ENCODE measurements at places on chromosomes 16 and 17.

DNA sequence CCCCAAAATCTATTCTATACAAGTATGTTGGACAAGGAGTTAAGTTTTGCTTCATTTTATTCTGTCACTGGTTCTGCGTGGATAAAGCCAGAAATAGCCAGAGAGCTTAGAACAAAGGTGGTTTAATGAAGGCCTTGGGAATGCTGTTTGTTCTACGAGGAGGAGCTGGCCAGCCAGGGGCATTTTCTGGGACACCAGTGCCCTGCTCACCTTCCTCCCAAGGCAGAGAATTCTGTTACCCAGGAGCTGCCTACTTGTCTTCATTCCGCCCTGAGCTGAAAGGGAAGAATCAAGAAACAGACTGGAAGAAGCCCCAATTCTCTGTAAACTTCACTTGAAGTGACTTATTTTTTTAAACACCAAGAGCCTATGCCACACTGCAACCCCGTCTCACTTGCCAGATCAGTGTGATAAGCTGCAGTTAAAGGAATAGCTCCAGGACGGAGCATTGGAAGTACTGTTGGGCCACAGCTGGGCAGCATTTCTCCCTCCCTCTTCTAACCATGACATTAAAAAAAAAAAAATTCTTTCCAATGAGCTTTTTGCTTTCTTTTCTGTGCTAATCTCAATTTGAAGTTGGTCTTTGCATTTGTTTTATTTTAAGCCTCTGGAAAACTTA is 149.8 kb upstream of the DYNLRB2 start:
- H3K36me3 ChIP-seq: no peaks in the 10 kb centered on the region
- H3K27me3 ChIP-seq: no peaks in the 10 kb centered on the region
- no peak for DNase-seq
- H3K4me3 ChIP-seq: no peak overlapping the region
- no peaks in the 10 kb centered on the region for H3K4me1 ChIP-seq
- H3K27ac ChIP-seq: no peak overlapping the region

GRCh38 chr17:18107971-18108370 is 585 bp upstream of the MYO15A start:
- no peaks in the 10 kb centered on the region for H3K4me1 ChIP-seq
- H3K27ac ChIP-seq: no peak overlapping the region
- no peaks in the 10 kb centered on the region for H3K36me3 ChIP-seq
- DNase-seq: no peak
- no peaks in the 10 kb centered on the region for H3K27me3 ChIP-seq

- no peak overlapping the region for H3K4me3 ChIP-seq
- H3K27me3 ChIP-seq: no peaks in the 10 kb centered on the region
- no peak for DNase-seq
- no peaks in the 10 kb centered on the region for H3K36me3 ChIP-seq
Measured at GRCh38 chr17:78510141-78511075, 66.8 kb downstream of the DNAH17 start.

DNA sequence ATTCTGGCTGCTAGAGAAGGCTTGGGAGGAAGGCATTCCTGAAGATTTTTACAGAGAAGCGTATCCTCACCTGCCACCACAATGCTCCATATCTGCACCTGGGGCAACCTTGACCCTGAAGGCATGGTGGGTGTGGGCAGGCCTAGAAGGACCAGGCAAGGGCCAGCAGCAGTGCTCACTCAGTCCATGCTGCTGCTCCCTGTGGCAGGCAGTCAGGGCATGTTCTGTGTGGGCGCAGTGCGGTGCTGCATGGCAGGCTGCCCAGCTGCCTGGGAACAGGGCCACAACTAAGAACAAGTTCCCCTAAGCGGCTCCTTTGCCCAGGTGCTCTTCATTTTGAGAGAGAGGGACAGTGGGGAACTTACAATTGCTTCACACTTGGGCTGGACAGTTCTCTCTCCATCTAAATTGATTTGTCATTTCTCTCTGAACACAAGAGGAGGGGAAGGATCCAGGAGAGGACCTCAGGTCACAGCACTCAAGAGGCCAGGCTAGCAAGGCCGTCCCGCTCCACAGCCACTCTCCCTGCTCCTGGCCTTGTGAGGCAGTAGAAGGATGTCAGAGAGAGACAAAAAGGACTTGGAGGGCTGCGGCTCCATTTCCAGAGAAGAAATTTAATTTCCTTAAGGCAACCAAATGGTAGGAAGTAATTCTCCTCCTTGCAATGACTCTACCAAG is 158.8 kb downstream of the AATF start:
- DNase-seq: no peak
- H3K27me3 ChIP-seq: no peaks in the 10 kb centered on the region
- H3K36me3 ChIP-seq: peaks cover 40% of the 10 kb centered on the region
- H3K27ac ChIP-seq: no peak overlapping the region
- peaks cover 6% of the 10 kb centered on the region for H3K4me1 ChIP-seq

DNA sequence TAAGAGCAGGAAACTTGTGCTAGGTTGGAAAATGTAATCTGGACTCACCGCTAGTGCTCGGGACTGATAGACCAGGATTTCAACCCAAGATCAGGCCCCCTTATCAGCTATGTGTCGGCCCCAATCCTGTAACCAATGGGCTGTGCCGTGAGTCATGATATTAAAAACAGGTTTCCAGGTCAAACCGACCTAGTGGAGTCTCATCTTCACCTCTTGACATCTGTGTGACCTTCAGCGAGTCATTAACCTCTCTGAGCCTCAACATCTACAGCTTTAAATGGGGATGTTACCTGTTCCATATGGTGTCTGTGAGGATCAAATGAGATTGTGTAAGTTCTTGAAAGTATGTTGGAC is 512 bp downstream of the PMM2 start:
- H3K4me1 ChIP-seq: peaks cover 24% of the 10 kb centered on the region
- H3K27me3 ChIP-seq: no peaks in the 10 kb centered on the region
- H3K36me3 ChIP-seq: peaks cover 9% of the 10 kb centered on the region
- peak overlapping the region; percentile 41 for H3K27ac ChIP-seq
- peak overlapping the region; percentile 74 for H3K4me3 ChIP-seq

DNA sequence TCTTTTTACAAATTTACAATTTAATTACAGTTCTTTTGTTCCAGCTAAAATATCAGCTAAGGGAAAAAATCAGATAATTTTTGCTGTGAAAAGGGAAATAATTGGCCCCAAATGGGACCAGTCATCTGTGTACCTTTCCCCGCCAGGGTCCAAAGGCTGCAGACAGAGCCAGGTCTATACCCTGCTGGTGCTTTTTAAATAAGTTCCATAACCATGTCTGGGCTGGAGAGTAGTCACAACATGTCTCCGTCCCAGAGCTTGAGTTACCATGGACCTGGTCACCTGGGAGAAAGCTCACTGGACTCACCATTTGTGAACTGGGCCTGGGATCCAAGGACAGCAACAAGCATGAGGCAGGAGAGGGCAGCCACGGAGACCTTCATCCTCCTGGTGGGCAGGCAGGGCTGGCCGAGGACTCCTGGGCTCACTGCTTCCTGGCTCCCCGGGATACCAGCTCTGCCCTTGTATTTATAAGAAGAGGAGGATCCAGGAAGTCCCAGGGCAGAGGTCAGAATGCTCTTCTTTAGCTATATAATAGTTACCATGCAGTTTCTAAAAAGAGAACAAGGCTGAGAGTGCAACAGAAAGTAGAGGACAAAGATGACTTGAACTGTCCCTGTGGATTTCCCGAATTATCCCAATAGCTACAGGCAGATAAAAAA is at the start of gene CCL15:
Gene CCL15, minus strand, starts transcription at position 444 of the 662 bp plus-strand sequence. Its CDS starts 61 bp downstream, at position 383.
- H3K36me3 ChIP-seq: no peaks in the 10 kb centered on the region
- no peaks in the 10 kb centered on the region for H3K27me3 ChIP-seq
- no peak within 1 kb of the TSS for H3K4me3 ChIP-seq
- no peak for DNase-seq
- H3K27ac ChIP-seq: no peak within 1 kb of the TSS

DNA sequence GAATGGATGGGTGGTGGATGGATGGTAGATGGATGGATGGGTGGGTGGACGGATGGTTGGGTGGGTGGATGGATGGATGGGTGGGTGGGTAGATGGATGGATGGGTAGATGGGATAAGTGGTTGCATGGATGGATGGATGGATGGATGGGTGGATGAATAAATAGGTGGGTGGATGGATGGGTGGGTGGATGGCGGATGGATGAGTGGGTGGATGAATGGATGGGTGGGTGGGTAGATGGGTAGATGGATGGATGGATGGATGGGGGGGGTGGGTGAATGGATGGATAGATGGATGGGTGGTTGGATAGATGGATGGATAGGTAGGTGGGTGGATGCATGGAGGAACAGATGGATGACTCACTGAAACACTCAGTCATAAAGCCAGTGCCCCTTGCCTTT is 51.0 kb upstream of the FASN start:
- DNase-seq: no peak
- no peaks in the 10 kb centered on the region for H3K36me3 ChIP-seq
- no peaks in the 10 kb centered on the region for H3K4me1 ChIP-seq
- no peak overlapping the region for H3K4me3 ChIP-seq
- no peak overlapping the region for H3K27ac ChIP-seq
